ENCODE measurements at places on chromosomes 2 and 18.

- no peak for DNase-seq
Measured at GRCh38 chr18:32730068-32730467, 42.8 kb downstream of the KLHL14 start.

- DNase-seq, result no peak
Measured at GRCh38 chr2:98578231-98578630, 30.1 kb downstream of the COA5 start.

GRCh38 chr18:34704823-34705222 lies 5.3 kb upstream of the DTNA start:
- no peak for DNase-seq

DNA sequence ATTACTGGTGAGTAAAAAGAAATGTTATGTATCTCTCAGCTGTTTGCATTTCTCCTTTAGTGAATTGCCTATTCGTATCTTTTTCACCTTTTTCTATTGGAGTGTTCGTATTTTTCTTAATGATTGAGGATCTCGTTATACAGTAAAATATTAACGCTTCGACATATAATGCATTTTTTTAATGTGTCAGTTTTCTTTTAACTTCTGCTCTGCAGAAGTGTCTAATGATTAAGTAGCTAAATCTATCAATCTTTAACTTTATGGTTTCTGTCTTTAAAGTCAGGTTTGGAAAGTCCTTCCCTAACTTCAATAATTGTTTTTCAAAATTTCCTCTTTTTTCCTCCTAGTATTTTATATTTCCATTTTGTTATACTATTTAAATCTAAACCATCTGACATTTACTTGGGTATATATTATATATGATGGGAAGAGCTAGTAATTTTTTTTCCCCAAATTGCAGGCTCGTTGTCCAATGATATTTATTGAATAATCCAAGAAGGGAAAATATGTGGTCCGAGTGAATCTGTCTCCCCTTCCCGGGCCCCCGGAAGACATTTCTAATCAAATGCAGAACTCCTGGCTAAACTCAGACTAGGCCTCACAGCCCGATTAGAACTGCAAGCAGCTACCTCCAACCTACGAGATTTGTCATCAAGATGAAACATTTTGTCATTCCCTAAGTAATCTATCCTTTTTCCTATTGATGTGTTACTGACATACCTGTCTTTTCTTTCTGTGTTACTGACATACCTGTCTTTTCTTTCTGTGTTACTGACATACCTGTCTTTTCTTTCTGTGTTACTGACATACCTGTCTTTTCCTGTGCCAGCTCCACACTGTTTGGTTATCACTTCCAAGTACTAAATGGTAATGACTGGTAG lies 17.2 kb downstream of the PCBP1 start:
- DNase-seq, result no peak

DNA sequence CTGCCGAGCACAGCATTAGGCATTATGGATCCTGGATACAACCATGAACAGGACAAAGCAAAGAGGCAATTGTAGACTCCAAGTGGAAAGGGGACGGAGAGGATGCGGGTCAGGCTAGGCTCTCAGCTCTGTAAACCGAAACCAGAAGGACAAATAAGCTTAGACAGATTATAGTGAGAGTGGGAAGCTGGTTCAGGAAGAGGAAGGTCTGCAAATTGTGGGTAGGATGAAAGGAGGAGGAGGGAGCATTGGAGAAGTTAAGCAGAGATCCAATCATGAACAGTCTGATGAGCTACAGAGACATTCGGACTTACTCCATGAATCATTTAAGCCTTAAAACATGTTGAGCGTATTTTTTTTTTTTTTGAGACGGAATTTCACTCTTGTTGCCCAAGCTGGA lies 3.0 kb downstream of the MSH6 start:
- no peak for DNase-seq

DNA sequence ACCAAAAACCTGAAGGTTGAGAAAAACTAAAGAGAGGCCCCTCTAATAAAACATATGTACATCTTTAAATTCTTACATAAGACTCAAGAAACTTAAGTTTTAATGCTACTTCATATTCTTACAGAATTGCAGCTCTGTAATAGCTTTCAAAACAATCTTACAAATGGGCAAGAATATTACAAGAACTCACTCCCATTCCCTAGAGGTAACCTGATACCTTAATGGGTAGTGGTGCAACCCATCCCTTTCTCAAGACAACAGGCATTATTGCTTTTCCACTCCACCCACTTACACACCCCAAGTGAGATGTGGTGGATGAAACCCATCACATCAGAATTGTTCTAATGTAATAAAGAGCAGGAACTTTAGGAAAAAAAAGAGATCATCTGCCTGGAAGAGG lies 103.7 kb downstream of the RBMS1 start:
- no peak for DNase-seq

DNA sequence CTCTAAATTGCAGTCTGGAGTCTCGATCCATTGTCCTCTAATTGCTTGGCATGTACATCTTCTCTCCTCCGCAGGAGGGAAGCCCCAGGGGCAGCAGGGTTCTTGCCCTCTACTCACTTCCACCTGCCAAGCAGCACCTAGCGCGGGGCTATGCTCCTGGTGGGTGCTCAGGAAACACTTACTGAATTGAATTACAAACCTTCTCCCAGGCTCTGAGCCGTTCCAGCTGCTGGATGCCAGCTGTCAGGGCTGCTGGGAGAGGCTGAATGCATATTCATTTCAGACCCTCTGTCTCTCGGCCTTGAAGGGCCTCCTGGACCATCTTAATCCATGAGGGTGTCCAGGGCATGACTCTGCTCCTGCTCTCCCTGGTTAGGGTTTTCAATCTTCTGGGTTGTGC lies 94.0 kb downstream of the CELF4 start:
- DNase-seq, result peak; percentile 23

GRCh38 chr2:46211461-46211860 lies 85.7 kb upstream of the EPAS1 start:
- DNase-seq, result no peak

DNA sequence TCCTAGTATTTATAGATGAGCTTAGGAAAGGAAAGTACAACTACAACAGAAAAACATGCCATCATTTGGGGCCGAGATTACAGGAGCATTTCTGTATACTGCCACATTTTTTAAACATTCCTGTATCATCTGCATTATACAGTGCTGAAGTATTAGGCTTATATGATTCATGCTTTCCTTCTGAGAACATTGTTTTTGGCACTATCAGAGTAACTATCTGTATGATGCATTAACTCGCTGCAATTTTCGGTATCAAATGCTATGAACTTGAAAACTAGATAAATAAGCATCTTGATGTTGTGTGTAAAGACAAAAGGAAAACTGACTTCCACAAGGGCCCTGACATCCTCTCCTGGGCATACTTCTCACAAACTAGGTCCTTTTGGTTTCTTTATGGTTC lies 102.0 kb downstream of the RIT2 start:
- DNase-seq, result no peak
